ENCODE measurements at places on chromosomes 7 and 10.

DNA sequence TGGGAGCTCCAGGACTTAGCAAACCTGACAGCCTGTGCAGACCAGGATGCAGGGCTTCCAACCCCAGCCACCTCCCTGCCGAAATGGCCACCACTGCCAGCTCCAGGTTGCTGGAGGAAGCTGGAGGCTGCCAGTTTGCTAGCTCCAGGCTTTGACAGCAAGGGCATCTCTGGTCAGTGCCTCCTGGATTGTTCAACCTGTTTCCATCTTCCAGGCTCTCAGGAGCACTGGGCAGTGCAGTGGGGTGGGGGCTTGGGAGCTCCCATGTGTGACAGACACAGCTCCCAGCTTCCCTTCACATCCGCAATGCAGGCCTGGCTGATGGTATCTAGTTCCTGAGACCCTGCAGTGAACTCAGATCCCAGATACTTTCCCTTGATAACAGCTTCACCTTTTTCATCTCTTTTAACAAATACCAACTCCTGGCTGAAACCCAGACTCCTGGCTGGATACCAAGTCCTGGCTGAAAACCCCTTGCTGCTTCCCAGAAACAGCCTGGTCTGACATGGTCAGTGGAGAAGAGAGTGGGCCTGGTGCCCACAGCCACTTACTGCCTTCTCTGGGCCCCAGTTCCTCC lies 20.8 kb upstream of the RET start:
- DNase-seq = no peak

DNA sequence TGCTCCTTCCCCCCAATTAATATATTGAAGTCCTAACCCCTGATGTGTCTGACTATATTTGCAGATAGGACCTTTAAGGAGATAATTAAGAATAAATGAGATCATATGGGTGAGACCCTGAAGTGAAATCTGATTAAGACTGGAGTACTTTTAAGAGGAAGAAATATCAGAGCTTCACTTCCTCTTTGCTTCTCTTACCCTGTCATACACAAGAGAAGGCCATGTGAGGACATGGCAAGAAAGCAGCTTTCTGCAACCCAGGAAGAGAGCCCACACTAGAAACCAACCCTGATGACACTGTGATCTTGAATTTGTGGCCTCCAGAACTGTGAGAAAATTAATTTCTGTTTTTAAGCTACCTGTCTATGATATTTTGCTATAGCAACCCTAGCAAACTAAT lies 44.2 kb downstream of the JMJD1C start:
- DNase-seq = no peak

DNA sequence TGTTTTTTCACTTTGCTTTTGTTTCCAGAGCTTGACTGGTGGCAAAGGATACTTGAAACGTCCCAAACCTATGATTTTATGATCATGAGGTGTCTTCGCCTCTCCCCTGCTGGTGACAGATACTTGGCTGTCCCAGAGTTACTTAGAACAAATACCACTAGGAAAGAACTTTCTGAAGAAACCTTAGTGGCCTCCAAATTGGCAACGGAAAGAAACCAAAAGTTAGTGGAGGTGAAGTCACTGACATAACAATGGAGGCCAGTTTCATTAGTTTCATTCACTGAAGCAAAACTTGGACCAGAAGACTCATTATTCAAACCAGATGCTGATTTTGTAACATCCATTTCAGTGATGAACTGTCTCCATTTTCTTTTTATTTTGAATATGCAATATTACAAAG lies 68.6 kb downstream of the JAZF1 start:
- no peak for DNase-seq

- DNase-seq = no peak
Observed at GRCh38 chr10:86336341-86336740, 30.3 kb downstream of the GRID1 start.

DNA sequence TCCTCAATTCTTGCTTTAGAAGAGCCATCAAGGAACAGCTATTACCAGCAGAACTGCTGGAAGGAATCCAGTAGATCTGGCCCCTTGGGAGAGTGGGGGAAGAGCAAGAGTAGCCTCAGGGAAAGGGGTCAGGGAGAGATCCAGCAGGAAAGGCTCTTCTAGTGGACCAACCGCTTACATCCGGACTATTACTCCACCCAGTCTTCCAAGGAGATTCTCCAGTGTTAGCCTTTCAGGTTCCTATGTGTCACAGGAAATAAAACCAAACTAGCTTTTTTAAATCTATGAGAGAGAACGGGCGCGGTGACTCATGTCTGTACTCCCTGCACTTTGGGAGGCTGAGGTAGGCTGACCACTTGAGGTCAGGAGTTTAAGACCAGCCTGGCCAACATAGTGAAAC lies 34.3 kb downstream of the TET1 start:
- DNase-seq = no peak

DNA sequence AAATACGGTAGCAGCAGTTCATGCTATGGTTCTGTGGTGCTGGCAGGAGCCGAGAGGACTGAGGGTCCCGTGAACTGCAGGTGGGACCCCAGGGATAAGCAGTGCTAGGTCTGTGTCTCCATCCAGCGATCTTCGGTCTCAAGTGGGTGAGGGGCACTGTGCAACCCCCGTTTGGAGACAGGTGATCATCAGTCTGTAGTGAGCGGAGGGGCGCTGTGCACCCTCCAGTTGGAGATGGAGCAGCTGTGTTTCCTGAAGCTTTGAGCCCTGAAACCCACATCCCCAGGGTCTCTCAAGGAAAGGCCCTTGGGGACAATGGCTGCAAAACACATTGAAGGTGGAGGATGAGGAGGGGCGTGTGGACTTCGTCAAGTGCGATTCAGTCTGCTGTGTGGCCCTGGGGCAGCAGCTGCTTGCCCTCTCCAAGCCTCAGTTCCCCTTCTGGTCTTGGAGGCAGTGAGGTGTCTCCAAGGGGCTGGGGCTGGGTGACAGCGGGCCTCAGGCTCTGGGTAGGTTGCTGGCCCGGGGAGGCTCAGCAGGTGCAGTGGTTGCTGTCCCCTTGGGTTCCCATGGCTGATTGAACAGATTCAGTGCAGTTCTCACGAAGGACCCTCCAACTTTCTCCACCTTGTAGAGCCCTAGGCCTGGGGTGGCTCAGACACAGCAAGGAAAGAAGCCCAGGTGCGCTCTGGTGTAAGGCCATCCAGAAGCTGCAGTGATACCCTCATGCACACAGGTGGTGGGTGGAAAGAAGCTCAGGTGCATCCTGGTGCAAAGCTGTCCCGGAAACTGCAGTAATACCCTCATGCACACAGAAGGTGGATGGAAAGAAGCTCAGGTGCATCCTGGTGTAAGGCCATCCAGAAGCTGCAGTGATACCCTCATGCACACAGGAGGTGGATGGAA lies 160.6 kb downstream of the ADARB2 start:
- no peak for DNase-seq

- DNase-seq = no peak
Observed at GRCh38 chr7:94483843-94484242, 25.8 kb upstream of the CASD1 start.

- DNase-seq = no peak
Observed at GRCh38 chr10:11587722-11588259, 23.7 kb downstream of the USP6NL start.

- DNase-seq = no peak
Observed at GRCh38 chr10:30854656-30855055, 177.0 kb downstream of the ZNF438 start.

DNA sequence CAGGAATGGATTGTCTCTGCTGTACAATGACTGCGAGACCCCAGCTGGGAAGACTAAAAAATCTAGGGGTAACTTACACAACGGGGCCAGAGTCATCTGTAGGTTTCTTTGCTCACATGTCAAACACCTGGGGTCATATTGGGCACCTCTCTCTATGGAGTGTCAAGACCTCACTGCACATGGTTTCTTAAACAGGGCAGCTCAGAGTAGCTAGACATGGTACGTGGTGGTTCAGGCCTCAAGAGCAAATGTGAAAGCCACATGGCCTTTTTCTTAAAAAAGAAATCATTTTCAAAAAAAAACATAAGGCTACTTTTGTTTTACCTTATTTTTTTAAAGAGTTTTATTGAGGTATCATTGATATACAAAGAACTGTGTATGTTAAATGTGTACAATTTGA lies 162.2 kb upstream of the ITGB1 start:
- DNase-seq = no peak

DNA sequence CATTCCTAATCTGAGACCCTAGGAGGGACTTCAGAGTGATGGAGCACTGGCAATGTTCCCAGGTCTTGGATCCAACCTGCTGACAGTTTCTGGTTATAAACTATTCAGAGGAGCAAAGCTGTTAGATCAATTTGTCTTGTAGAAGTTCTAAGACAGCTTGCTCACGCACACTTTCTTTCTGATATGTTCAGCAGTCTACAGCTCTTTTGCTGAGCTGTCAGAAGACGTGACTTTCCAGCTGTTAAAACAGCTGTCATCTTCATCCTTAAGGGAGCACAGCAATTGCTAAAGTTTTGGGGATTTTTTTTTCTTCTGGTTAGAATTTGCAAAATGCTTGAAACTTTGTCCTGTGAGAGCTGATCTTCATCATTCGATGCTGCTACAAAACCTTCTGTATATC lies 823.1 kb downstream of the SORCS1 start:
- no peak for DNase-seq

DNA sequence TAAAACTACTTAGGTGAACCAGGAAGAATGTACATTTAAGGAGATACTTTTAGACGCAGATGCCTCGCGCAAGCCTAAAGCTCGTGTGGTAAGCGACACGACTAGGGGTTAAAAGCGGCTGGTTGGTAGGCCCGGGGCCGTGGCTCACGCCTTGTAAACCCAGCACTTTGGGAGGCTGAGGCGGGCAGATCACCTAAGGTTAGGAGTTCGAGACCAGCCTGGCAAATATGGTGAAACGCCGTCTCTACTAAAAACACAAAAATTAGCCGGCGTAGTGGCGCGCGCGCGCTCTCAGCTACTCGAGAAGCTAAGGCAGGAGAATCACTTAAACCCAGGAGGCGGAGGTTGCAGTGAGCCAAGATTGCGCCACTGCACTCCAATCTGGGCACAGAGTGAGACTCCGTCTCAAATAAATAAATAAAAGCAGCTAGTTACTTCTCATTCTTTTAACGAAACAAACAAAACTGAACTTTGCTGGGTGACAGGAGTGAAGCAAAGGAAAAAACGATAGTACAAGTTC lies 879 bp downstream of the NUDT5 start:
- DNase-seq = no peak

DNA sequence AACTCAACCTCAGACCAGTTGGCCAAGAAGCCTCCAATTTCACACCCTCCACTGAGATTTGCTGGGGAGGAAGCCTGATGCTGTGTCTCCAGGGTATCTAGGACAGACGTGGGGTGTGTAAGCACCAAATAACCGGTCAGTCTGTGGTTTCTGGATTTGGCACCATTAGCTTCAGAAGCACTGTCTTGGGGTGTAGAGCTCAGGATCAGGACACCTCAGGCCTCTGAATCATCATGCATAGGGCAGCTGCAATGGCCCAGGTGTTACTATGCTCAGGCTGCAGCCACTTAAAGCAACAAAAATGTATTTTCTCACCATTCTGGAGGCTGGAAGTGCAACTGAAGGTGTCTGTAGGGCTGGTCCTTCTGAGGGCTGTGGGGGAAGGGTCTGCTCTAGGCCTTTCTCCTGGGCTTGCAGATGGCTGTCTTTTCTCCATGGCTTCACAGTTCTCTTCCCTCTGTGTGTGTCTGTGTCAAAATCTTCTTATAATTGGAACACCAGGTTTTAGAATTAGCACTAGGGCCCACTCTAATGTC lies 73.4 kb upstream of the SEPHS1 start:
- DNase-seq = no peak

GRCh38 chr7:143205560-143206293 lies 16.1 kb upstream of the TAS2R40 start:
- DNase-seq = no peak

- DNase-seq = no peak
Observed at GRCh38 chr7:158259141-158259540, 328.5 kb downstream of the PTPRN2 start.

DNA sequence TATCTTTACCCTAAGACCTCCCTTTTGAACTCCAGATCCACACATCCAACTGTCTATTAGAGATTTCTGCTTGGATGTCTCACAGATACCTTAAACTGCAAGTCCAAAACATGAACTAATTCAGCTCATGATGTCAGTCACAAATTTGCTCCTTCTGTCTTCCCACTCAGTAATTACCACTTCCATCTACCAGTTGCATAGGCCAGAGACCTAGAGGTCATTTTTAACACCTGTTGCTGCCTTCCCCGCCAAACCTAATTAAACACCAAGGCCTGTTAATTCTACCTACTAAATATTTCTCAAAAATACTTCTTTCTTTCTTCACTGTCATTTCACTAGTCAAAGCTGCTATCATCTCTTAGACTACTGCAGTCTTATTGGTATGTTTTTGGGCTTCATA lies 8.2 kb downstream of the SLK start:
- DNase-seq = no peak

DNA sequence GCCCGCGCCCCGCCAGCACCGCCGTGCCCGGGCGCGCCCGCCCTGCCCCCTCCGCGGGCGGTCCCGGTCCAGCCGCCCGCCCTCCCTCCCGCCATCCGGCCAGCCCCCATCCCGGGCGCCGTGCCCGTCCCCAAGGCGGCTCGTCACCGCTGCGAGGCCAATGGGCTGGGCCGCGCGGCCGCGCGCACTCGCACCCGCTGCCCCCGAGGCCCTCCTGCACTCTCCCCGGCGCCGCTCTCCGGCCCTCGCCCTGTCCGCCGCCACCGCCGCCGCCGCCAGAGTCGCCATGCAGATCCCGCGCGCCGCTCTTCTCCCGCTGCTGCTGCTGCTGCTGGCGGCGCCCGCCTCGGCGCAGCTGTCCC lies at the start of gene HTRA1:
HTRA1 (plus strand) TSS at position 187 of the 362 bp plus-strand sequence; CDS start at position 287, 100 bp downstream.
- DNase-seq = peak; percentile 87

DNA sequence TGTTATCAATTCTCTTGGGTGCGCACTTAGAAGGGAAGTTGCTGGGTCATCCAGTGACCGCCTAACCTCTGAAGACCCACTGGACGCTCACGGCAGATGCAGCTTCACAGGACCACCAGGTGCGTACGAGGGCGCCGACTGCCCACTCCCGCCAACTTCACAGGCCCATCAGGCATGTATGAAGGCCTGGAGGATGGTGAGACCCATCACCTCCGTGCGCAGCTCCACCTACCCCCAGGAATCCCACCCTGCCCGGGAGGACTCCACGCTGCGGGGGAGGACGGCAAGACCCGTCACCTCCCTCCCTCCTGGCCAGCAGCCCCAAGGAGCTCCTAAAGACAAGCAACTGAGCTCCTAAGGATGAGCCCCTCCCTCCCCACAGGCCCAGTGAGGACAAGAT lies 146.9 kb downstream of the MAD1L1 start:
- no peak for DNase-seq

- no peak for DNase-seq
Observed at GRCh38 chr10:111123883-111124282, 47.1 kb downstream of the ADRA2A start.

GRCh38 chr10:27743012-27743876 lies 2.4 kb downstream of the MKX start:
- DNase-seq = peak; percentile 27

DNA sequence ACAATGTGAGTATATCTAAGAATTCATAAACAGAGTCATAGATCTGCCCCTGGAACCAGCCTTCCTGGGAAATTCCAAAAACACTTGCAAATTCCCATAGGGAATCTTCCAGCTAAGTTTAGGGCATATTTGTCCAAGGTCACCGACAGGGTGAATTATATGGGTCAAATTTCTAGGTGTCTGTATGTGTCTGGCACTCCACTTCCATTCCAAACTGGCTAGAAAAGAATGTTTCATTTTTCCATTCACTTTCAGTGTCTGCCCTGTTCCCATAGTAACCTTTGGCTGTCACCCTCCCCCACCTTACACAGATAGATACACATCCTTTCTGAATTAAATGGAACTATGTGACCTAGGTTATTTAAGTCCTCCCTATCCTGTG lies 230.9 kb downstream of the CREB5 start:
- DNase-seq = no peak

All from substantia nigra (tissue), 51 donors.